Activated T-helper 2 cell treated with anti-CD3 and anti-CD28 coated beads, Interferon-gamma antibody, Interleukin-2, Interleukin-4, amounts not matched to agents 10 μg/mL and 5 μg/mL and 100 μg/mL, durations not matched to agents 14 hours and 24 hours and 36 hours (primary cell): ENCODE measurements at places on chromosomes 7 and 10.

GRCh38 chr10:96229568-96230030, 41.8 kb downstream of the BLNK start:
- no peaks in the 10 kb centered on the region for H3K27me3 ChIP-seq
- H3K27ac ChIP-seq = no peak overlapping the region
- peaks cover 2% of the 10 kb centered on the region for H3K4me1 ChIP-seq
- peak; percentile 51 for DNase-seq
- H3K36me3 ChIP-seq = no peaks in the 10 kb centered on the region
- H3K4me3 ChIP-seq = no peak overlapping the region

GRCh38 chr7:116772423-116772863, 89.9 kb upstream of the CAPZA2 start:
- no peak overlapping the region for H3K4me3 ChIP-seq
- peaks cover 14% of the 10 kb centered on the region for H3K27me3 ChIP-seq
- DNase-seq = no peak

DNA sequence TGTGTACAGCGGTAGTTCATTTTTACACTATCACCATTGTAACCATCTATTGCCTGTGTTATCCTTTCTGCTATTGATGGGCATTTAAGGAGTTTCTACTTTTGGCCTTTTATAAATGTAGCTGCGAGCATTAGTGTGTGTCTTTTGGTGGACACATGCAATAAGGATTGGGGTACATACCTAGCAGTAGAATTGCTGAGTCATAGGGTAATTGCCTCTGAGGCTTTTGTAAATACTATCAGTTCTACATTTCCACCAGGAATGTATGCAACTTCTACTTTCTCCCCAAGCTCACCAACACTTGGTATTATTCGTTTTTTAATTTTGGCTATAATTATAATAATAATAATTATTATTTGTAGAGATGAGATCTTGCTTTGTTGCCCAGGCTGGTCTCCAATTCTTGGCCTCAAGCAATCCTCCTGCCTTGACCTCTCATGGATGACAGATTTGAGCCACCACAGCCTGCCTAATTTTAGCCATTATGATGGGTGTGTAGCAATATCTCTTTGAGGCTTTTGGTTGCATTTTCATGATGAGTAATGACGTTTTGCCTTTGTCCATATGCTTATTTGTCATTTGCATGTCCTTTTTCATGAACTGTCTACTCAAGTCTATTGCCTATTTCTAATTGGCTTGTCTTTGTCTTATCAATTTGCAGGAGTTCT, 277.0 kb downstream of the ACTR3B start:
- H3K4me3 ChIP-seq = no peak overlapping the region
- no peaks in the 10 kb centered on the region for H3K36me3 ChIP-seq
- H3K27ac ChIP-seq = no peak overlapping the region
- no peaks in the 10 kb centered on the region for H3K4me1 ChIP-seq
- no peaks in the 10 kb centered on the region for H3K27me3 ChIP-seq

DNA sequence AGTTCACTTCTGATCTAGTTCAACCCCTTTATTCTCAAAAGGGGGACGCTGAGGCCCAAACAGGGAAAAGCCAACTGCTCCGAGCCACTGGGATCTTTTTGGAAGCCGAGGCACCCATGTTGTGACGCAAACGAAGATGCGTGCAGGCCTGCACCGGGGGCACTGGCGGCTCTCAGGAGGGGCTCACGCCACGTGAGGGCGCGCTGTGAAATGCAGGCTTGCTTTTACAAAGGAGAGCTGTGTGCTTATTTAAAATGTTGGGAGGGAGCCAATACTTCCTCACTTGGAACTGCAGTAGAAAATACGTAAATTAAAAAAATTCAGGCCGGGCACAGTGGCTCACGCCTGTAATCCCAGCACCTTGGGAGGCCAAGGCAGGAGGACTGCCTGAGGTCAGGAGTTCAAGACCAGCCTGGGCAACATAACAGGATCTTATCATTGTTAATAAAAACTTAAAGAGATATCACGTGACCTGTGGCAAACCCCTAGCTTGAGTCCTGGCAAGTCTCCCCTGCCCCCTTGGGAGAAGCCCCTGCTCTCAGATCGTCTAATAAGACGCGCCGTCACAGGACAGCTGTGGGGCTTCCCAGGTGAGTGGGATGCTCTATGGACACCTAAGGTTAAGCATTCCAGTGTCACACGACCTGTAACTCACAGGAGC, 16.3 kb downstream of the BRI3 start:
- H3K27ac ChIP-seq = no peak overlapping the region
- H3K36me3 ChIP-seq = no peaks in the 10 kb centered on the region
- no peaks in the 10 kb centered on the region for H3K4me1 ChIP-seq
- H3K4me3 ChIP-seq = no peak overlapping the region
- no peak for DNase-seq
- no peaks in the 10 kb centered on the region for H3K27me3 ChIP-seq

DNA sequence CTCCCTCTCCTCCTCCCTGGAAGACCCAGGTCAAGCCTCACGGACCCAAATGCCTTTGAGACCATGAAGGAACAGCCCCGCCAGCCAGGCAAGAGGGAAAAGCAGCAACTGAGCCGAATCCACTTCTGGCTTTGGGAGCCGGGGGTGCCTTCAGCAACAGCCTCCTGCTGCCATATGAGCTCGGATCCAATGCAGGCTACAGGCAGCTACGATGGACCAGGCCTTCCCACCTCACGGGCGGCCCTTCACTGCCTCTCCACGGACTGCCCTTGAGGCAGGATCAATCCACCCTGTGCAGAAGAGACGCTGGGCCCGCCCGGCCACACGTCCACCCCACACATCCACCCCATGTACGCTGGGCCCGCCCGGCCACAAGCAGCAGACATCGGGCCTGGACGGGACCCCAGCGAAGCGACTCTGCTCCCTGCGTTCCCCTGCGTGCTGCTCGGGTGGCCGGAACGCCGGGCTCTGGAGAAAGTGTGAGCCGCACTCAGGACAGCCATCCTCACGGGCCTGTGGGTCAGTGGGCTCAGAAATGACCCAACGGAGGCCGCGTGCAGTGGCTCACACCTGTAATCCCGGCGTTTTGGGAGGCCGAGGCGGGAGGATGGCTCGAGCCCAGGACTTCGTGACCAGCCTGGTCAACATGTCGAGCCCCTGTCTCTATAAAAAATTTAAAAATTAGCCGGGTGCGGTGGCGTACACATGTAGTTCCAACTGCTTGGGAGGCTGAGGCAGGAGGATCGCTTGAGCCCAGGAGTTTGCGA, 82.0 kb downstream of the FOXL3 start:
- H3K4me3 ChIP-seq = no peak overlapping the region
- no peak for DNase-seq
- H3K4me1 ChIP-seq = peaks cover 2% of the 10 kb centered on the region
- no peaks in the 10 kb centered on the region for H3K27me3 ChIP-seq
- H3K27ac ChIP-seq = no peak overlapping the region

DNA sequence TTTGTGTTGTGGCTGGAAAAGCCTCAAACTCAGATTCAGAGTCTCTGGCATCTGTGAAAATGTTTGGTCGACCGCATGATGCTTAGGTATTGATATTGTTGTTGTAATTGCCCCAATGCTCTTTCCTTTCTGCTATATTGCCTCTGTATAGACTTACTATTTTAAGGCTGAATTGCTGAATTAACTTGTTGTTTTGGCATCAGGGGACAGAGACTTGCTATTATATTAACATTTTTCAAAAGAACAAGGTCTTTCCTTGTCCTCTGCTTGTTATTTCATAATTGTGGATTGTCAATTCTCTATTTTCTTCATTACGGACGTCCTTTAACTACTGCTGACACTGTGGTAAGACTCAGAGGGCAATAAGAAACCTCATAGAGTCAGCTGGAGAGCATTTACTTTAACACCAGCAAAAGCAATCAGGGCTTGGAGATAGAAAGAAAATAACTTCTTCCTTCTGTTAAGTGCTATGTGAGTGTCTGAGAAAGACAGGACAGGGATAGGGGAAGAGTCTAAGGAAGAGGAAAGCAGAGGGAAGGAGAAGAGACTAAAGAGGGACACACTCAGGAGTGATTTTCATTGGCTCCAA, 17.6 kb downstream of the CPED1 start:
- H3K36me3 ChIP-seq = no peaks in the 10 kb centered on the region
- no peak for DNase-seq
- peaks cover 19% of the 10 kb centered on the region for H3K27me3 ChIP-seq
- H3K27ac ChIP-seq = no peak overlapping the region
- H3K4me1 ChIP-seq = no peaks in the 10 kb centered on the region

DNA sequence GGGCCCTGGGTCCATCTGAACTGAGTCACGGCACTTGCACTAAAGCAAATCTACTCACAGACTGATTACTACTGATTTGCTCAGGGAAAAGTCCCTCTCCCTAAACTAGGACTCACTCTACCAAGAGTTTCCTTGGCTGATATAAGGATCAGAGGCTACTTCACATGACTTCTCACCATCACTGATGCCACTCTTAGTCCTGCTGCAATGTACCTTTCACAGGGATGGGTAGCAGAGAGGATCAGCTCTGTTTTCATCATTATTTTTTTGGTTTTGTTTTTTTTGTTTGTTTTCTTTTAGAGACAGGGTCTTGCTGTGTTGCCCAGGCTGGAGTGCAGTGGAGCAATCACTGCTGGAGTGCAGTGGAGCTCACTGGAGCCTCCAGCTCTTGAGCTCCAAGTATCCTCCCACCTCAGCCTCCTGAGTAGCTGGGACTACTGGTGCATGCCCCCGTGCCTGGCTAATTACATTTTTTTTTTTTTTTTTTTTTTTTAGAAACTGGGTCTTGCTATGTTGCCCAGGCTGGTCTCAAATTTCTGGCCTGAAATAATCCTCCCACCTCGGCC, 200.6 kb downstream of the JCAD start:
- H3K27me3 ChIP-seq = peaks cover 6% of the 10 kb centered on the region
- H3K27ac ChIP-seq = no peak overlapping the region
- H3K4me1 ChIP-seq = no peaks in the 10 kb centered on the region
- DNase-seq = no peak

DNA sequence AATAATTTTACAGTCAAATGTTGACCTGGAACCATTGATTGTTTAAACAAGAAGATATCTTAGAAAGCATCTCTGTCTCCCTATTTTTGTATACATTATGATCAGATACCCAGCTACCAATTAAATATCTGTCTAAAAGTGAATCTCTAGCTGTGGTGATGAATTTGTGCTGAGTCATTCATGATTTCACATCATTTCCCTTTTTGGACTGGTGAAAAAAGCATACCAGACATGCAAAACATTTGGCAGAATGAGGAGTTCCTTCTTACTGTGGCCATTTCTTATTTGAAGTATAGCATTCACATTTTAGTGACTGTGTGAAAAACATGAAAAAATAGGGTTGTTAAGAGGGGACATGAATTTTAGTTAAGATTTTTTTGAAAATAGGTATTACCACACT, 98.0 kb upstream of the GATA3 start:
- H3K4me1 ChIP-seq = peaks cover 12% of the 10 kb centered on the region
- H3K27me3 ChIP-seq = no peaks in the 10 kb centered on the region
- H3K27ac ChIP-seq = no peak overlapping the region
- no peak for DNase-seq

- no peak overlapping the region for H3K27ac ChIP-seq
- no peak overlapping the region for H3K4me3 ChIP-seq
- H3K36me3 ChIP-seq = no peaks in the 10 kb centered on the region
Measured at GRCh38 chr7:90666186-90666585, 70.1 kb downstream of the CDK14 start.

GRCh38 chr10:129764901-129765663, 199.0 kb downstream of the EBF3 start:
- no peaks in the 10 kb centered on the region for H3K27me3 ChIP-seq
- no peak overlapping the region for H3K27ac ChIP-seq
- DNase-seq = no peak
- H3K4me3 ChIP-seq = no peak overlapping the region
- no peaks in the 10 kb centered on the region for H3K4me1 ChIP-seq

- DNase-seq = no peak
- H3K27me3 ChIP-seq = no peaks in the 10 kb centered on the region
- H3K36me3 ChIP-seq = no peaks in the 10 kb centered on the region
- no peak overlapping the region for H3K27ac ChIP-seq
Measured at GRCh38 chr7:144255471-144255897, 9.1 kb downstream of the OR2A7 start.

DNA sequence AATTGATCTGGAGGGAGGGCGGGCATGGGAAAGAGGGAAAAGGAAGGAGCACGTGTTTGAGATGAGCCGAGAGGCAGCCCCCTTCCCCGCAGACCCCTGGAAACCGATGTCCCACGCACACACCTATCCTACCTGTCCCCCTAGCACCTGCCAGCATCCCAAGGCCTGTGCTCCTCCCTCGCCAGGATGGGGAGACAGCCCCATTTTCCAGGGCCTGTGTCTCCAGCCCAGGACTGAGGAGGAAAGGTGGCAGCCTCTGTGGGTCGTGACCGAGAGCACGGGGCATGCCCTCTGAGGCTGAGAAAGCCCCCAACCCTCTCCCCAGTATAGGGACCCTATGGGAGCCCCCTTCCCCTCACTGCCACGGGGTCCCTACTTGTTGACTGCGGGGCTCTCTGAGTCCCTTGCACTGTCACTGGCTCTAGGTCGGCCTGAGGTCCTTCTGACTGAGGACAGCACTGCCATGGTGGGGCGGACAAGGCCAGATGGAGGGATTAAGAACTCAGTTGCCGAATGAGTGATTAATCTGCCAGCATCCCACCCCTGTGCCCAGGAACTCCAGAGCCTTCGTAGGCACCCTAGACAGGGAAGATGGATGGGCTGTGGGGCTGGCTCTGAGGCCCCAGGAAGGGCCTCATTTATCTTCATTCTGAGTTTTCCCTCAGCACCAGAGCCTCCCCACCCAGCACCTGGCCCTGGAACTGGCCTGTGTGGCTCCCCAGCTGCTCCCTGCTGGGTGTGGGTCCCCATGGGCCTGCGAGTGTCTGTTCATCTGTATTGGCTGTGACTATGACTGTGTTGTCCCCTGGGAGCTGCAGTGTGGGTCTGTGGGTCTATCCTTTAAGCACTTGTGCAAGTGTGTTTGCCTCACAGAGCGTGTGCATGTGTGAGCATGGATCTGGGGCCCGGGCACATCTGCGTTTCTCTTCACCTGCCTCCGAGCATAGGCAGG, 26.0 kb downstream of the CRHR2 start:
- H3K27ac ChIP-seq = no peak overlapping the region
- H3K27me3 ChIP-seq = no peaks in the 10 kb centered on the region
- no peak overlapping the region for H3K4me3 ChIP-seq

DNA sequence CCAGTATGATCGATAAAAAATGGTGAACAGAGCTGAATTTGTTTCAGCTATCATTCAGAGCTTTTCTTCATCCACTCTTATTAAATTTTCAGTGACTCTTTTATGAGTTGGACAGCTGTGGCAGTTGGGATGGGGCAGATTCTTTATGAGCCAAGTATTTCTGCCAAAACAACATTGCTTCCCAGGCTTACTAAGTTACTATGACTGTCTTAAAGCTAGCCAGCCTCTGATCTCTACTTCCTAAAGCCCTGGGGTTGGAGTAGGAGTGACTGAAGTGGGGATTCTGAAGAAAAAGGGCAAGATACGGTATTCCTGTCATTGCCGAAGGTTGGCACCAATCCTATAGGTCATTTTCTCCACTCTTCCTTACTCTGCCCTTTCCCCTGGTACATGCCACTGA, 12.7 kb downstream of the RPP30 start:
- peaks cover 4% of the 10 kb centered on the region for H3K4me1 ChIP-seq
- DNase-seq = no peak
- no peaks in the 10 kb centered on the region for H3K27me3 ChIP-seq
- no peak overlapping the region for H3K27ac ChIP-seq
- peaks cover 63% of the 10 kb centered on the region for H3K36me3 ChIP-seq

- DNase-seq = no peak
- peaks cover 25% of the 10 kb centered on the region for H3K27me3 ChIP-seq
- no peak overlapping the region for H3K4me3 ChIP-seq
- H3K4me1 ChIP-seq = peaks cover 2% of the 10 kb centered on the region
- no peaks in the 10 kb centered on the region for H3K36me3 ChIP-seq
Measured at GRCh38 chr10:3350617-3351258, 178.2 kb upstream of the PITRM1 start.
